ENCODE measurements at places on chromosomes 3 and 15. TPM values are rescaled to one million over a fixed set of nuclear protein-coding genes. Genes with fewer than 3 reads are reported as not detected.

Gene ITIH4
- total RNA-seq = 4.1 TPM

DNA sequence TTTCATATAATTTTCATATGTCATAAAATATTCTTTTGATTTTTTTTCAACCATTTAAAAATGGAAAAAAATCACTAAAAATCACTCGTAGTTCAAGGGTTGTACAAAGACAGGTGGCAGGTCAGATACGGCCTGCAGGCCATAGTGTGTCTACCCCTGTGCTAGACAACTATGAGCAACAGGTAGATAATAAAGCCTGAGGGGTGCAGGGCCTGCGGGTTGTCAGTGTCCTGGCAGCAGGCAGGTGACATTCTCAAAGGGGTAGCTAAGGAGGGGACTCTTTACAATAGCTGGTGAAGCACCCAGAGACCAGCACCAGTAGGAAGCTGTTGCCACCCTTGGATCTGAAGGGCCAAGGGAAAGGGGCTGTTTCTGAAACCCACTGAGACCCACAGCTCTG lies 34.4 kb downstream of the MINAR1 start:
- no peak overlapping the region for H3K27ac ChIP-seq
- H3K36me3 ChIP-seq = no peaks in the 10 kb centered on the region
- no peak overlapping the region for H3K4me3 ChIP-seq

DNA sequence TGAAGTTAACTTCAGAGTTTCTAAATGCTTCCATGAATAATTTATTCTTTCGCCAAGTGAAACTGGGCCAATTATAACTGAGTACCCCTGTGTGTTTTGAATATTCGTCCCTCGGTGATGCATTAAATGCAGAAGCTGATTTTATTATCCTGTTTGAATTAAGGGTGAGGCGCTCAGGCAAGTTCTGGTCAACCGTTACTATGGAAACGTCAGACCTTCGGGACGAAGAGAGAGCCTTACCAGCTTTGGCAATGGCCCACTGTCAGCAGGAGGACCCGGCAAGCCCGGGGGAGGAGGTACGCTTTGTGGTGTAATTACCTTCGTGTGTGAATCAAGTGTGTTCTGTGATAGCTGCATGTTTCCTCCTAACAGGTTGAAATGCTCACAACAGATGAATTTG lies 239.8 kb downstream of the ITPR1 start:
- DNase-seq = no peak
- no peak overlapping the region for H3K27ac ChIP-seq
- no peak overlapping the region for H3K4me3 ChIP-seq
- no peaks in the 10 kb centered on the region for H3K36me3 ChIP-seq
- peaks cover 9% of the 10 kb centered on the region for H3K4me1 ChIP-seq

DNA sequence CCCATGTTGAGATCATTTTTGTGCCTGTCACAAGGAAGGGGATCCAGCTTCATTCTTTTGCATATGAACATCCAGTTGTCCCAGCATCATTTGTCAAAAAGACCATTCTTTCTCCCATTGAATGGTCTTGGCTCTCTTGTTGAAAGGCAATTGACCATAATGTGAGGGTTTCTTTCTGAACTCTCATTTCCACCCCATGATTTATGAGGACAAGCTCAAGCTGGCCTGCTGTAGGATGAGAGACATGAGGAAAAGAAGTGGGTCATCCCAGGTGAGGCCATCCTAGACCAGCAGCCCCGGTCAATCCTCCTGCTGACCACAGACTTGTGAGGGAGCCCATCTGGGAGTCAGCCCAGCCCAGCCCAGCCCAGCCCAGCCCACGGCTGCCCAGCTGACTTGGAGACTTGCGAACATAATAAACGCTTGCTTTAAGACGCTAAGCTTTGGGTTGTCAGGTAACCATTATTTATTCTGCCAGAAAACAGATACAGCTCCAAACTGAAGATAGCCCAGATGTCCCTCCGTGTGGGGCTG lies 69.0 kb downstream of the LINGO1 start:
- no peak for DNase-seq
- no peak overlapping the region for H3K27ac ChIP-seq
- no peak overlapping the region for H3K4me3 ChIP-seq
- no peaks in the 10 kb centered on the region for H3K4me1 ChIP-seq

DNA sequence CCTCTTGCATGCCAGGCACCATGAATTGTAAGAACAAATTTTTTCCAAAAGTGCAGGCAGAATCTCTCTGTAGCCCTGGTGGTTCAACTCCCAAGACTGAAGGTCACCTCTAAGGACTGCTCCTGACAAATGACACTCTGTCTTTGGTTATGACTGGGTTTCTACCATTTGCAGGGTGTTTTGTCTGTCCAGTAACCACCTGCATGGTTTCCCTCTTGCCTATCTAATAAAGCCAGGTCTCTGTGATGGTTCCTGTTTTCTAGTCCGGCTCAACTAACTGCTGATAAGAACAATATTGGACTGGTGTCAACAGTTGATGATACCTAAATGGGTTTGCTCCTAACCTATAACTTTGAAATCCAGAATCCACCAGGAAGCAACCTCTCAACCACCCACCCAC lies 43.7 kb downstream of the ATP8B4 start:
- H3K36me3 ChIP-seq = no peaks in the 10 kb centered on the region
- H3K27me3 ChIP-seq = no peaks in the 10 kb centered on the region
- no peak overlapping the region for H3K4me3 ChIP-seq
- no peaks in the 10 kb centered on the region for H3K4me1 ChIP-seq

Gene CLDN1
- total RNA-seq = 0.20 TPM

DNA sequence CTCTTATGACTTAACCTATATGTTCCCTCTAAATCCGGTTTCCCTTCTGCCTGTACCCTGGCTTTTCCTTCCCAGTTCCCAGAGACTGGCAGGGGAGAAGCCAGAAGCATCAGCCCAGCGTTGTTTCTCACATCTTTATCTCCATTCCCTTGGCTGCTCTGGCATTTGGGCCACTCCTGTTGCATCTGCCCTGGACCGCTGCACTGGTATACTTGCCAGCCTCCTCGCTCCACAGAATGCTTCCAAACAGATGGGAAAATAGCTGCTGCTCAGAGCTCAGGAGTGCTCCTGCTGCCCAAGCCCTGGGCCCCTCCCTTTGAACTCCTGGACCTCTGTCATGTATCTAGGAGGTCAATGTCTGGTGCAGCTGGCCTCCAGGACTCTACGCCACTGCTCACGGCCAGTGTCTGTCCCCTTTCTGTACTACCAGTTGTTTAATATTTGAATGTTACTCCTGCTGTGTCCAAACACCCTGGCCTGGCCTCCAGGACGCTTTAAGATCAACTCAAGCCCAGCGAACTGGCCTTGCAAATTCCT lies 6.8 kb downstream of the SPINT1 start:
- H3K27me3 ChIP-seq = no peaks in the 10 kb centered on the region
- no peak for DNase-seq
- H3K27ac ChIP-seq = no peak overlapping the region
- no peak overlapping the region for H3K4me3 ChIP-seq
- peaks cover 23% of the 10 kb centered on the region for H3K4me1 ChIP-seq

Gene SPINT1
- total RNA-seq = 123 TPM

Gene TUBGCP4
- 38.6 TPM for total RNA-seq

Gene GOLGA6L7
- total RNA-seq = not detected

Gene CCRL2
- not detected for total RNA-seq

Gene CDCP1
- 196 TPM for total RNA-seq

Gene TNFAIP8L3
- 0.47 TPM for total RNA-seq

- no peaks in the 10 kb centered on the region for H3K27me3 ChIP-seq
- H3K27ac ChIP-seq = no peak overlapping the region
- H3K36me3 ChIP-seq = no peaks in the 10 kb centered on the region
- no peak for DNase-seq
These were observed 298.0 kb upstream of the RBMS3 start for GRCh38 chr3:28982906-28983305.

GRCh38 chr15:99452010-99452409 lies 113.8 kb upstream of the MEF2A start:
- no peak for DNase-seq
- peaks cover 22% of the 10 kb centered on the region for H3K4me1 ChIP-seq
- H3K27me3 ChIP-seq = no peaks in the 10 kb centered on the region
- H3K27ac ChIP-seq = no peak overlapping the region
- H3K4me3 ChIP-seq = no peak overlapping the region
- no peaks in the 10 kb centered on the region for H3K36me3 ChIP-seq

GRCh38 chr15:62306851-62307504 lies 141.9 kb upstream of the C2CD4B start:
- H3K4me3 ChIP-seq = no peak overlapping the region
- H3K36me3 ChIP-seq = no peaks in the 10 kb centered on the region
- H3K4me1 ChIP-seq = no peaks in the 10 kb centered on the region
- 0 out of 2 replicates have a peak, but pooled peaks cover 3% of the 10 kb centered on the region for H3K27me3 ChIP-seq

Gene PLOD2
- 25.8 TPM for total RNA-seq

GRCh38 chr3:3744826-3745225 lies 54.4 kb upstream of the LRRN1 start:
- H3K36me3 ChIP-seq = no peaks in the 10 kb centered on the region
- DNase-seq = no peak
- no peak overlapping the region for H3K27ac ChIP-seq
- no peaks in the 10 kb centered on the region for H3K27me3 ChIP-seq
- H3K4me1 ChIP-seq = no peaks in the 10 kb centered on the region
- H3K4me3 ChIP-seq = no peak overlapping the region

DNA sequence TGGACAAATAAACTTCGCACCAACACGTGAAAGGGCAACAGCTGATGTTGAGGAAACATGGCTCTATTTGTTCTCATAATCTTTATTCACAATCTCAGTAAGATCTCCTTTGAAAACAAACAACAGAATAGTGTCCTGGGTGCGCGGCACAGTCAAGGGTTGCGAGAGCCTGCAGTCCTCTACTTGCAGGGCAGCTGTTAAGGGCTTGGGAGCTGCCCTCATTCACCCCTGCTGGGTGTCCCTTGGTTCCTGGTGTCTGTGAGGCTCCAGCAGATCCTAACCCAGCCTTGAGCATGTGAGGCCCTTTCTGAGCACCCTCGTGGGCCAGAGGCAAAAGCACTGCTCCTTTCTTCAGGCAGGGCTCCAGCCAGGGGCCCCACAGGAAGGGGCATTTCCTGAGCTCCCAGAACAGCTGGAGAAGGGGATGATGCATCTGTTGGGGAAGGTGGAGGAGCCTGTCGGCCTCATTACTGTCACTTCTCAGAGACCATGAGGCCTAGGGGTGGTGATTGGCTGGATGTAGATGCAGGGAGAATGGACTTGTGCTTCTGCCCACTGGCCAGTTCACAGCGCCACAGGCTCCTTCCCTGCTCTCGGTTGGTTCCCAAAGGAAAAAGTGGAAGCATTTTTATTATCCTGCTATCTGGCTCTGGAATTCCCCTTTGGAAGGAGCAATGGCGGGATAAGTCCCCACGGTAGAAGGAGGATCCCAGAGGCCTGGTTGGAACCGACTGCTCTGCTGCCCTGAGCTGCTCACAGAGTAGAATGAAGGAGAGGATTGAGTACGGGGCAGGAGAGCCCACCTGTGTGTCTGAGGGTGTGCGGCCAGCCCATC lies 51.9 kb upstream of the KLF13 start:
- no peak overlapping the region for H3K4me3 ChIP-seq
- no peaks in the 10 kb centered on the region for H3K27me3 ChIP-seq
- DNase-seq = no peak
- no peaks in the 10 kb centered on the region for H3K4me1 ChIP-seq
- H3K36me3 ChIP-seq = no peaks in the 10 kb centered on the region

DNA sequence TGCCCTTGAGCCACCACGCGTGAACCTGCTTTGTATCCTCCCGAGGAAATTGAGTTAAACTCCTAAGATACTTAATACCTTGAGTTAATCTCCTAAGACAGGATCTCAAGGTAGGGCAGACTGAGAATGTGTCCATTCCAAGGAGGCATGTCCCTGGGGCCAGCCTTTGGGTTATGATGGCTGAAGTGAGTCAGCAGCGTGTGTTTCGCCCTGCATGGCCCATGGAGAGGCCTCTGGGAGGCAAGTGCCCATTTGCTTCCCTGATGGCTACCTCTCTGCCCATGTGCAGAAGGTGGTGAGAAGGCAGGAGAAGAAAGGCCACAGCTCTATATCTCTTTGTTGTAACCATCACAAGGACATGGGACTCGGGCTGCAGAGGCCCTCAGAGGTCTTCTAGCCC lies 36.7 kb upstream of the LIMD1 start:
- no peak overlapping the region for H3K27ac ChIP-seq
- peaks cover 22% of the 10 kb centered on the region for H3K4me1 ChIP-seq
- no peaks in the 10 kb centered on the region for H3K27me3 ChIP-seq
- DNase-seq = no peak
- no peaks in the 10 kb centered on the region for H3K36me3 ChIP-seq

Gene SH3GL3
- total RNA-seq = 1.3 TPM

DNA sequence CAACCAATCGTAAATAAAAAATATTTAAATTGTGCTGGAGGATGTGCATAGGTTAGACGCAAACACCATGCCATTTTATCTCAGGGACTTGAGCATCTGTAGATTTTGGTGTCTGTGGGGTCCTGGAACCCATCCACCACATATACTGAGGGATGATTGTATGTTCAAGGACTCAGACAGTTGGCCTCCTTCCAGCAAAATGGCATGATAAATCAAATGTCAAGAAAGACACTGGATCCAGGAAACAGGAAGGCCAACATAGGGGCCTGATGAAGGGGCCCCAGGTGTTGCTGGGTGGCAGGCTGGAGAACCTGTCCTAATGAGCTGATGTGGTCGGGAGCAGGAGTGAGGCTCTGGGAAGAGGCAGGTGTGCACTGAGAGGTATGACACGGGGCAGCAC lies 289.5 kb downstream of the GABRG3 start:
- H3K4me3 ChIP-seq = no peak overlapping the region
- H3K4me1 ChIP-seq = no peaks in the 10 kb centered on the region
- no peaks in the 10 kb centered on the region for H3K27me3 ChIP-seq
- no peak for DNase-seq
- H3K27ac ChIP-seq = no peak overlapping the region
- H3K36me3 ChIP-seq = no peaks in the 10 kb centered on the region

Gene RYR3
- not detected for total RNA-seq

DNA sequence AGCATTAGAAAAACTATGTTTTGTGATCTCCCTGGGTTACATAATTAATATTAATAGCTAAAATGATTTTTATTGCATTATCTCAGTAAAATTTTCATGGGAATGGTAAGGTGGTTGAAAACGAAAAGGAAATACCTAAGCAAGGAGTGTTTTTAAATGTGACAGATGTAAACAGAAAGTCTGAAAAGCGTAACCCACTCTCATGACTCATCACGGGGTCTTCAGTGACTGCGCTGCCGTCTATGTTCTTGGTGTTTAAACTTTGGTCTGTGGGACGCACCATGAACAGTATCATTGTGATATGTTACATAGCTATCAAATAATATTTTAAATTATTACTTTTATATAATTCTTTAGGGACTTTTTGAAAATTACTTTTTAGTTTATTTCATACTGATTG lies 19.8 kb downstream of the LRCH3 start:
- no peaks in the 10 kb centered on the region for H3K36me3 ChIP-seq
- H3K27me3 ChIP-seq = no peaks in the 10 kb centered on the region
- no peak for DNase-seq
- H3K4me3 ChIP-seq = no peak overlapping the region

- H3K4me1 ChIP-seq = peaks cover 5% of the 10 kb centered on the region
- no peak overlapping the region for H3K27ac ChIP-seq
- no peak overlapping the region for H3K4me3 ChIP-seq
- H3K36me3 ChIP-seq = no peaks in the 10 kb centered on the region
- no peak for DNase-seq
These were observed 7.8 kb upstream of the KIF7 start for GRCh38 chr15:89662893-89663626.

All from HCT116 (cell line).